ENCODE measurements at places on chromosomes 13 and 19. TPM values are rescaled to one million over a fixed set of nuclear protein-coding genes. Genes with fewer than 3 reads are reported as not detected.

The ZNF429 gene
- 7.5 TPM for total RNA-seq

The ZNF611 gene
- 12.8 TPM for total RNA-seq

The SEMA6B gene
- 1.7 TPM for total RNA-seq

The UHRF1 gene
- 2.3 TPM for total RNA-seq

The GPR108 gene
- total RNA-seq: 33.4 TPM

The CASP14 gene
- total RNA-seq: not detected

The KLF1 gene
- total RNA-seq: not detected

The CCDC159 gene
- total RNA-seq: 13.2 TPM

Measured in fibroblast of the aortic adventitia (primary cell).